NCI-H187 treated with DMSO at 0.1 percent for 48 hours (cell line): ENCODE measurements at places on chromosomes 5 and 9.

GRCh38 chr9:137815256-137816255 lies 62.0 kb upstream of the CACNA1B start:
- DNase-seq, result no peak

GRCh38 chr5:139908749-139909148 lies 113.1 kb downstream of the PSD2 start:
- no peak for DNase-seq

DNA sequence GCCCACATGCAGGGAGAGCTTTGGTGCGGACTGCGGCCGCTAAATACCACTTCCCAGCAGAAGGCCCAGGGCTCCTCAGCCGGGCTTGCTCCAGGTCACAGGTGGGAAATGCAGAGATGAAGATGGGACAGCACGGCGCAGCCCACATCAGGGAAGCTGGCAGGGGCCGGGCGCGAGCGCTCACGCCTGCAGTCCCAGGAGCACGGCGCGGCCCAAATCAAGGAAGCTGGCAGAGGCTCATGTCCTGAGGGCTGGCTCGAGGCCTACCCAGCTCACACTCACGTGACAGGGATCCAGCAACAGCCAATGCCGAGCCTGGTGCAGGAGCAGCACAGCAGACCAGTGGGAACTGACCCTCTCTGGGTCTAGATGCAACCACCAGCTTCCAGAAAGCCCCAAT lies 16.3 kb downstream of the LPCAT1 start:
- no peak for DNase-seq

- DNase-seq, result no peak
Observed at GRCh38 chr5:73236541-73237128, 63.6 kb downstream of the TMEM174 start.

DNA sequence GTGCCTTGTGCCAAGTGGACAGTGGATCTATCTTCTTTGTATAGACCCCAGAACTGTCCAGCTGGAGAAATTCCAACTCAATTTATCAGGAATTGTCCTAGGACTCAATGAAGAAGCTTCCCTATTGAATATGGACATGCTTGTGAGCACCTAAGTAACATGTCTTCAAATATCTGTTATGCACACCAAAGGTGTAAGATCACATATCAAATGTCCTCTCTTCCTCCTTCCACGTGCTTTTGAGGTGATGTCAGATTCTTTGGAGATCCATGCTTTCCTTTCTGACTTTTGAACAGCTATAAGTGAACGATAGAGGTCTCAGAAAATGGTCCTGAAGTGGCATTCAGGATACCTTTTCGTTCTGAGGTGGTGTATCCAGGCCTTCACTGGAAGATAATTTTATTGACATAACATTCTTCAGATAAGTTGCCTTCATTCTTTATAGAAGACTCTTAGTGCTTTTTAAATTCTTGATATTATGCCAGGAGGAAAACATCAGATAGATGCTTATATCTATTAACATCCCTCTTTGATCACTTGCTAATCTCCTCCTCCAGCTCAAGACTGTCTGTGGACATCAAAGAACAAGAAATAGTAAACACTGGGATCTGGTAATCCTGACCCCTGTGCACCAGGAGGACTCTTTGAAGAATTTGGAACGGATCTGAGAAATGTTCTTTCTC lies 246.4 kb downstream of the SMARCA2 start:
- DNase-seq, result no peak
